Mammary microvascular endothelial cell (primary cell): ENCODE measurements at places on chromosomes 12 and 14. TPM values are rescaled to one million over a fixed set of nuclear protein-coding genes. Genes with fewer than 3 reads are reported as not detected.

The P2RX2 gene
- total RNA-seq: not detected in 2 replicates

The CACNA1C gene
- 0.05 and 0.20 TPM in 2 replicates for total RNA-seq

The C14orf132 gene
- total RNA-seq: 1.9 and 2.2 TPM in 2 replicates

The NRL gene
- 0.74 and 1.3 TPM in 2 replicates for total RNA-seq

The SH2B3 gene
- 126 and 135 TPM in 2 replicates for total RNA-seq

The LTB4R gene
- total RNA-seq: 12.9 and 16.3 TPM in 2 replicates
